Activated CD4-positive, alpha-beta T cell treated with anti-CD3 and anti-CD28 coated beads, Interleukin-2, amount 10 ng/mL, durations not matched to agents 7 days and 5 days (primary cell): ENCODE measurements at places on chromosomes 6 and 20. TPM values are rescaled to one million over a fixed set of nuclear protein-coding genes. Genes with fewer than 3 reads are reported as not detected.

GRCh38 chr6:136889271-136890193 is 32.6 kb upstream of the SLC35D3 start:
- H3K27ac ChIP-seq: no peak overlapping the region
- no peak for DNase-seq
- peaks cover 8% of the 10 kb centered on the region for H3K4me1 ChIP-seq
- no peak overlapping the region for H3K4me3 ChIP-seq

DNA sequence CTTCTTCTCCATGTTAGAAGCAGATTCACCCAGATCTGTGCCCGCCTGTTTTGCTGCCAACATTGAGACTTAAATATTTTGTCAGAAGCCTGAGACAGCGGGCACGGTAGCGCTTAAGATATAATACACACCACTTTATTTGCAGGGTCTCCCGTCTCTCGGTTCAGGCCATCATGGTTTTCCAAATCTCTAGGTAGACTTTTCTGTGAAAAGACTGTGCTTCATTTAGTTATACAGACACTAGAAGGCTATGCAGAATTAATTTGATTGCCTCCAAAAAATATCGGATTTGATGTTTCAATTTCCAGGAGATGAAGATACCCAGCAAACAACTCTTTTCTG is 598 bp downstream of the TBP start:
- peaks cover 25% of the 10 kb centered on the region for H3K36me3 ChIP-seq
- H3K4me3 ChIP-seq: no peak overlapping the region
- H3K27me3 ChIP-seq: no peaks in the 10 kb centered on the region
- no peak for DNase-seq
- H3K4me1 ChIP-seq: peaks cover 25% of the 10 kb centered on the region
- no peak overlapping the region for H3K27ac ChIP-seq

DNA sequence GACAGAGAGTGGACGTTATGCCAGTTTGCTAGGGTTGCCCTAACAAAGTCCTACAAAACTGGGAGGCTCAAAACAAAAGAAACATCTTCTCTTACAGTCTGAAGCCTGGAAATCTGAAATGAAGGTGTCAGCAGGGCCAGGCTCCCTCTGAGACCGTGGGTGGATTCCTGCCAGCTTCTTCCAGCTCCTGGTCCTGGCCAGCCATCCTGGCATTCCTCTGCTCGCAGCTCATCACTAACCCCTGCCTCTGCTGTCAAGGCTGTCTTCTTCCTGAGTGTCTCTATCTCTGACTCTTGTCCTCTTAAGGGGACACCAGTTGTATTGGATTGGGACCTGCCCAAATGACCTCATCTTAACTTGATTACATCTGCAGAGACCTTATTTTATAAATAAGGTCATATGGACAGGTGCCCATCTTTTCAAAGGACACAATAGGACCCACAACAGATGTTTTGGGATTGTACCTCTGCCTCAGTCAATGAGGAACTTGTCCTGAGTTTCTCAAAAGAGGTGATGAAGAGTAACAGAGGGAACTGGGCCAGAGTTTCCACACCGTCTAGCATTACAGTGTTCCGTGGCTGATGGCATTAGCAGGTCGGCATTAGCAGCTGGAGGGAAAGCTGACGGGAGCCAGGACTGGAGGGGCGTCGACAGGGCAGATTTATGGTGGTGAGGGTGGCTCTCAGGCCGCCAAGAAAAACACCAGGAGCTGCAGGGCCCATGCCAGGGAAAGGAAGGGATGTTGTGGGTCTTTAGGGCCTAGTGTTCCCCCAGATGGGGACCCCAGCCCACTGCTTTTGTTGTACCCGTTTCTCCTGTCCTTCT is 157.3 kb downstream of the TBXT start:
- DNase-seq: no peak
- H3K36me3 ChIP-seq: peaks cover 3% of the 10 kb centered on the region
- H3K4me3 ChIP-seq: no peak overlapping the region
- peaks cover 41% of the 10 kb centered on the region for H3K27me3 ChIP-seq

DNA sequence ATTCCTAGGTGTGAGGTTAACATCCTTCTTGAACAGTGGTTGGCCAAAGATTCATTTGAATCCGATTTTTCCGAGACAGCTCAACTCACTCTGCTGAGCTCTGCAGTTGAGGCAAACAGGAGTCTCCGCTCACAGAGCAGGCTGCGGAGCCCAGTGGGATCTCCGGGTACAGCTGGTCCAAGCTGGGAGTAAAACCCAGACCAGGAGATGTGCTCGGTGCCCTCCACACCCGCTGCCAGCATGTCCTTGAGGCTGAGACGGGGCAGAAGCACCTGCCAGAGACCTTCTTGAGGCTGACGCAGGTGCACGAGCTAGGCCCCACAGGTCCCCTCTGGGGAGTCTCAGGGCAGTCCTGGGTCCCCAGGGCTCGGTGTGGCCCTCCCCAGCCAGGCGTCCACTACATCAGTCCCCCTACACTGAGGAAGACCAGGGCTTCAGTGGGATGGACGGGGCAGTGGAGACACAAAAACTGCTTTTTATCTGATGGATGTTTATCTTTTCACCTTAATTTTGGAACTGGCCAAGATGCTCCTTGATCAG is 119.0 kb downstream of the AGPAT4 start:
- DNase-seq: no peak
- no peaks in the 10 kb centered on the region for H3K4me1 ChIP-seq
- no peak overlapping the region for H3K27ac ChIP-seq
- H3K36me3 ChIP-seq: no peaks in the 10 kb centered on the region
- H3K4me3 ChIP-seq: no peak overlapping the region

DNA sequence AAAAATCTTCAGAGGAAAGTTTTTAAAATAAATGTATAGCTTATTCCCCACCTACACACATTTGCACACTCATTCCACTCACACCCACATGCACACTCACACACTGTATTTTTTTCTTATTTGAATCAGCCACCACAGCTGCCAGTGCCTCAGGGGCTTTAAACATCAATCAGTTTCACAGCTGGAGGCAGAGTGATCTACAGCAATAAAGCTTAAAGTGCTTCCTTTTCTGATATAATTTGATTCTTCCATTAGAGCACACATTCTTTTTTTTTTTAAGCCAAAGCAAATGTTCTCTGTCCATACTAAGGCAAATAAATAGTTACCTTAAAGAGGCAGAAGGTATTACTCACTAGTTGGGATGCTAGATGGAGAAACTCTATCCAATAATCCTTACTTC is 498.8 kb upstream of the POU3F2 start:
- H3K4me1 ChIP-seq: no peaks in the 10 kb centered on the region
- no peak overlapping the region for H3K27ac ChIP-seq
- DNase-seq: no peak
- H3K4me3 ChIP-seq: no peak overlapping the region
- no peaks in the 10 kb centered on the region for H3K36me3 ChIP-seq

Gene CAP2
- total RNA-seq: not detected

Gene POLH
- total RNA-seq: 80.3 TPM

Gene TNFRSF21
- 0.27 TPM for total RNA-seq

Gene TBC1D20
- total RNA-seq: 31.6 TPM

Gene SCGN
- not detected for total RNA-seq
